ENCODE measurements at places on chromosomes 5 and 9.
A peak's percentile ranks its signal among the peaks of the same experiment; 100 is the strongest.

GRCh38 chr5:107799306-107799705 lies 128.6 kb upstream of the EFNA5 start:
- no peak for DNase-seq

GRCh38 chr5:159909126-159909525 lies 7.2 kb upstream of the ADRA1B start:
- peak; percentile 47 for DNase-seq

DNA sequence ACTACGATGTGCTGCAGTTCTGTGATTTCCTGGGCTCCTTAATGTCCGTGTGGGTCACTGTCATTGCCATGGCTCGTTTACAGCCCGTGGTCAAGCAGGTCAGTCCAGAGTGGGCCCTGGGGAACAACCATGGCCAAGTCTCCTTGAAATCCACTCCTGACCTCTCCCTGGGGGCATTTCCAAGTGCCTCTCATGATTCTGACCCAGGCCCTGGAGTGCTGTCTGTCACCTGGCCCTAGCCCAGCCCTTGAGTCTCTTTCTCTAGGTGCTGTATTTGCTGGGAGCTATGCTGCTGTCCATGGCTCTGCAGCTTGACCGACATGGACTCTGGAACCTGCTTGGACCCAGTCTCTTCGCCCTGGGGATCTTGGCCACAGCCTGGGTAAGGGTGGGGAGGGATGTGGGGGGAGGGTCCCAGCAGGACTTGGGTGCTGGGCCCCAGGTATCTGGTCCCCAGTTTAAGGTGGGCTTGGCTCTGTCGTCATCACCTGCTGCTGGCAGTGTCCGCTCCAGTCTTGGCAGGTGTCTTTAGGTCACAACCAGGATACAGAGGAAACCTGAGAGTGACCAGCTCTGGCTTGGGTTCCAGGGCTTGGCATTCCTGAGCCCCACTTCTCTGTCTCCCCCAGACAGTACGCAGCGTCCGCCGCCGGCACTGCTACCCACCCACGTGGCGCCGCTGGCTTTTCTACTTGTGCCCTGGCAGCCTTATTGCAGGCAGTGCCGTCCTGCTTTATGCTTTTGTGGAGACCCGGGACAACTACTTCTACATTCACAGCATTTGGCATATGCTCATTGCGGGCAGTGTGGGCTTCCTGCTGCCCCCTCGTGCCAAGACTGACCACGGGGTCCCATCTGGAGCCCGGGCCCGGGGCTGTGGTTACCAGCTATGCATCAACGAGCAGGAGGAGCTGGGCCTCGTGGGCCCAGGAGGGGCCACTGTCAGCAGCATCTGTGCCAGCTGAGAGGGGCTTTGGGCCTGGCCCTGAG lies 17.0 kb downstream of the OR13J1 start:
- DNase-seq: no peak

GRCh38 chr9:89225587-89225986 lies 47.0 kb upstream of the SHC3 start:
- no peak for DNase-seq

DNA sequence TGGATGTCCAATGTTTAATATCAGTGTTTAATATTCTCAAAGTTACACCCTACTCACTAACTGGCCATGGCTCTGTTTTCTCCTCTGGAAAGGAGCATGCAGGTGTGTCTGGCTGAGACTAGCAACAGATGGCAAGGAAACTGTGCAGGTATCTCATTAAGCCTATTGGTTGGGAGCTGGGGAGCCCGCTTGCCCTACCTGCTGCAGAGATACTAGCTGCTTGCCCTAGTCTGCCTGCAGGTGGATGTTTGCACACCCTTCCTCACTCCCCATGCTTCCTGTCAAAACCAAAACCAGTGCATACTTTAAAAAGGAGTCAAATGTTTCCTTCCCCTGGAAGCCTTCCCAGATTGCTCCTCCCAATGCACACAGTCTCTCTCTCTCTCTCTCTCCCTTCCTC lies 228.3 kb upstream of the RASEF start:
- peak; percentile 13 for DNase-seq

- no peak for DNase-seq
Measured at GRCh38 chr5:140560227-140560626, 3.0 kb upstream of the SRA1 start.

GRCh38 chr9:133153227-133154096 lies 10.3 kb downstream of the GBGT1 start:
- no peak for DNase-seq

DNA sequence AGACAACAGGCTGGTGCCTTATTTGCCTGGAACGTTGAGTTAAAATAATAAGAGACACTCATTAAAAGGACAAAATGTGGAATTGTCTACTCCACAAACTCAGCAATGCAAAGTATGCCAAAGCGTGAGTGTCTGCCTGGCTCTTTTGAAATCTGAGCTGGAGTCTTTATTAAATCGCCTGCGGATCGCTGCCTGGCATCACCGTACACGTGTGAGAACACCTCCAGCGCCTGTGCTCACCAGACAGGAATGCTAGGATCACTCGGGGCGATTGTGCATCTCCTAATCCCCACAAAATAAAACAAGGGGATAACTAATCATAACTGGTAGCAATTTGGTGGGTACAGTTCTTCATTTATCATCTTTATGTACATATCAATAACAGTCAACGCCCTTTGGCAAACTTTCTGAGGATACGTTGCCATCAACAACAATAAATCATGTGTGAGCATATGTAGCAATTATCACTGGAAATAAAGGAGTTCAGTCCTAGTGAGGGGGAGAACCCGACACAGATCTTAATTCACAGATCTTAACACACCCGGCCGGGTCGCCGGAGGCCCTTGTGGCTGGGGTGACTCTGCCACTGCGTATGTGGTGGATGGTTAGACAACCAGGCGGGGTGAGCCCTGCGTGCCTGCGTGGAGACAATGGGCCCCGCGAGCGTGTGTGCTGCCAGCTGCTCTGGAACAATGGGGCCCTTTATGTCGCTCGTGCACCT lies 284.9 kb upstream of the IRX1 start:
- DNase-seq: no peak

GRCh38 chr9:9215050-9215449 lies 1397.8 kb downstream of the PTPRD start:
- no peak for DNase-seq

DNA sequence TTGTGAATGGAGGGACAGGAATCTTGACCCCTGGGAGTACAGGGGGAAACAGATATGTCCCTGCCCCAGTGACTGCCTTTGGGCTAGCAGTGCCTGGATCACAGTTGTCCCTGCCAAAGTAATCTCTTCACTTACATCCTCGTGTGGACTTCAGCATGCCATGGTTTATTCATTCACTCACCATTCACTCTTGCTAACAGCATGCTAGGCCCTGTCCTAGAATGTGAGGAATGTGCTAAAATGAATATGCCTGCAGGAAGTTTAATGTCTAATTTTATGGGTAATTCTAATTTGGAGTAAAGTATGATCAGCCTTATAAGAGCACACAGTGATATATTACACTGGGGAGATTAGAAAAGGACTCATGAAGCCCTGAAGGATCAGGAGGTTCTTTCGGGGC lies 63.0 kb downstream of the FAT2 start:
- DNase-seq: no peak

DNA sequence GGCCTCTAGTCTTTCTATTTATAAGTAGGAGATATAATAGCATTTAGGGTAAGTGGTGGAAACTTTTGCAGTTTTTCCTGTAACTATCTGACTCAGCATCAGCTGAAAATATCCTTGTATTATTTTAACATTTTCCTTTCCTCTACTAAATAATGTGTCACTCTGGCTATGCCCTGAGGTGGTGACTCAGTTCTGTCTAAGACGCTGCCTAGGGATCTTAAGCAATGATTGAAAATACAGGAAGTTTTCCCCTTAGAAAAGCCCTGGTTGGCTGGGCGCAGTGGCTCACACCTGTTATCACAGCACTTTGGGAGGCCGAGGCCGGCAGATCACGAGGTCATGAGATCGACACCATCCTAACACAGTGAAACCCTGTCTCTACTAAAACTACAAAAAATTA lies 9.3 kb upstream of the EDIL3 start:
- DNase-seq: peak; percentile 91

DNA sequence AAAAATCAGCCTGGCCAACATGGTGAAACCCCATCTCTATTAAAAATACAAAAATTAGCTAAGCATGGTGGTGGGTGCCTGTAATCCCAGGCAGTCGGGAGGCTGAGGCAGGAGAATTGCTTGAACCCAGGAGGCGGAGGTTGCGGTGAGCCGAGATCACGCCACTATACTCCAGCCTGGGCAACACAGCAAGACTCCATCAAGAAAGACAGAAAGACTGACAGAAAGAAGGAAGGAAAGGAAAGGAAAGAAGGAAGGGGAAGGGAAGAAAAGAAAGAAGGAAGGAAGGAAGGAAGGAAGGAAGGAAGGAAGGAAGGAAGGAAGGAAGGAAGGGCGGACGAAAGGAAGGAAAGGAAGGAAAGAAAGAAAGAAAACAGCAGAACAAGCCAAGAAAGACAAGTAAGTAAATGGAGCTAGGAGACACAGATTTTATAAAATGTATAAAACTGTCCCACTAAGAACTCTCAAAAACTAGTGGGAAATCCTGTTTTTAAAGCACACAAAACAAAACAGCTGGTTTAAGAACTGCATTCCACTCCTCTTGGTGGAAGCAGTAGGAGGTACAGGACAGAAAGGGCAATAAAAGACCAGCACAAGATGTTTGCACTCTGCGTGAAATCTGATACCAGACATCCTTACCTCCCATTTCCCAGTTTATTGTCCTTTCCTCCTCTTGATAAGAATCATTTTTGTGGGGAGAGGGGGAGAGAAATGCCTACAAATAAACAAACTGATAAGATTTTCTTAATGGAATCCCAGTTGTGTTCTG lies 46.7 kb downstream of the MYO10 start:
- DNase-seq: peak; percentile 68

DNA sequence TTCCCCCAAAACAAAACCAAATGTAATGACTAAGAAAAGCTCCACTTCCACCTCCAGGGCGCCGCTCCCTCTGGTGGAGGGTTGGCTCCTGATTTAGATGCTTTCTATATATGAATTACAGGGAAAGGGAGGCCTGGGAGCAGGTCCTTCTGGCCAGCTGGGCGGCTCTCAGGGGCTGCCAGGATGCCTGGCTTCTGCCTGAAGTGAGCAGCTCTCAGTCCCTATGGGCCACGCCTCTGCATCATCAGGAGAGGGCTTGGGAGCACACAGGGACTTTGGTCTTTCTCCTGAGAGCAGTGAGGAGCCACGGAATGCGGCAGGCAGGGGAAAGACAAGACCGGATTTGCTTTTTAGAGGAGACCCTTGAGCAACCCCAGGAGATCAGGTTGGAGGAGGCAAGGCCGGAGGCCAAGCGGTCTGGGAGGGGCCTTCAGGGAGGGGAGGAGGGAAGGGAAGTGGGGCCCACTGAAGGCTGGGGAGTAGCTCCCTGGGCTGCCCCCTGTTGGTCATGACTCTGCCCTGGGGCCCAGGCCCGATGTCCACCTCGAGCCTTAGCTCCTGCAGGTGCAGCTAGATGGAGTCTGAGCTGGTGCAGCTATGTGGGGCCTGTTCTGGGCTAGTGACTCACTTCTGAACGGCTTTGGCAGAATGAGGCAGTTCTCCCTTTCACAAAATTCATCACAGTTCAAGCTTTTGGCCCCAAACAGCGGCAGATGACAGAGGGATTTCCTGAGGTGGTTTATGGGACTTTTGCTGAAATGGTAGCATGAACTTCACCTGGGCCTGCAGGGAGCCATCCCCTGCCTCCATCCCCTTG lies 11.3 kb upstream of the GRHPR start:
- DNase-seq: peak; percentile 40

DNA sequence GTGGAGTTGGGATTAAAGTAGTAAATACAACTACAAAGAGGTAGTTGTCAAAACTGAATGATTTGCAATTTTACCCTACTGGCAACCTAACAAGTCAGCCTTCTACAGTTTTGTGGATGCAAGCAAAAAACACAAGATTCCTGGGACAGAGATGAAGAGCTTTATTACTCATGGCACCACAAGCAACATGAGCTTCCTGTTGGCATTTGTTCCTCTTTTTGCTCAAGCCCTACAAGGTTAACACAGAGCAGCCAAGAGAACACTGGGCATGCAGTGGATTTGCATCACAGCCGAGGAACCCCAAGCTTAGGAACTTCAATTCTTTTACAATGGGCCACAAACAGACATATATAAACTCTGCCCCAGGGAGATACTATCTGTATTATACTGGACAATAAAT lies 28.8 kb upstream of the DMAC1 start:
- DNase-seq: no peak

- DNase-seq: no peak
Measured at GRCh38 chr5:143140492-143141203, 262.8 kb downstream of the NR3C1 start.

- DNase-seq: no peak
Measured at GRCh38 chr5:32072054-32072453, 102.1 kb downstream of the GOLPH3 start.

DNA sequence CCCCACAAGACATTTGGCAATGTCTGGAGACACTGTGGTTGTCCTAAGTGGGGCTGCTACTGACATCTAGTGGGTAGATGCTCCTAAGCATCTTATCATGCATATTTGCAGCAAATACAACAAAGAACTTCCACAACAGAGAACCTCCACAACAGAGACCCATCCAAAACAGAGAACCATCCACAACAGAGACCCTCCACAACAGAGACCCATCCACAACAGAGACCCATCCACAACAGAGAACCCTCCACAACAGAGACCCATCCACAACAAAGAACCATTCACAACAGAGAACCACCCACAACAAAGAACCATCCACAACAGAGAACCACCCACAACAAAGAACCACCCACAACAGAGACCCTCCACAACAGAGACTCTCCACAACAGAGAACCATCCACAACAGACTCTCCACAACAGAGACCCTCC lies 32.8 kb downstream of the ARPC5L start:
- peak; percentile 73 for DNase-seq

DNA sequence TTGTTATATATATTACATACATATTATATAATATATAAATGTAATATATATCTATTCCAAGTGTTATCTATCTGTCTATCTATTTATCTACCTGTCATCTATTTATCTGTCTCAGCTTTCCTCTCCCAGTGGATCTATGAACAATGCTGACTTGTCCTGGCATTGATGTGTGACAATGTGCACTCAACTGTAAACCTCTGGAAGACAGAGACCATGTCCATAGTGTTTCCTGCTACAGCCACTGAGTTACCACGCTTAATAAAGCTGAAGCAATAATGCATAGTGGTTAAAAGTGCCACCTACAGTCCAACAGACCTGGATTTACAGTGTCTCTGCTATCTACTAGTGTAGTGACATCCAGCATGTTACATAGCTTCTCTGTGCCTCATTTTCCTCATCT lies 57.2 kb upstream of the TMED7 start:
- no peak for DNase-seq

DNA sequence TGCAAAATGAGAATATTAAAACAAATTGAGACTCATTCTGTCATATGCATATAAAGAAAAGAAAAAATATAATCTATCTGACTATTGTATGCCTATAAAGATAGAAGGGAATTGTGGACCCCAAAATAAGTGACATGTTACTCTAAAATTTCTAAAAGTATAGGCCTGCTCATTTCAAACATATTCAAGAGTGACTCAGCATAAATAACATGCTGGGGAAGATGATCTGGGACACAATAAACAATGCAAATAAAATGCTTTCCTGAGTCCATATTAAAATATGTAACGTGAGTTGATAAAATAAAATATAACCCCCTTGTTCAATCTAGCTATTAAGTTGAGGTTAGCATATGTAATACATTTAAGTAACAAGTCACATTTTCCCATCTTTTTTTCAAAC lies 882.0 kb upstream of the EDIL3 start:
- DNase-seq: no peak

Measured in cardiac fibroblast (primary cell).